Natural killer cell treated with Interleukin-12 subunit alpha and Interleukin-12 subunit beta and Interleukin-15 and Interleukin-18, amount 100 ng/mL, for 72 hours (primary cell): ENCODE measurements at places on chromosomes 6 and 20.

DNA sequence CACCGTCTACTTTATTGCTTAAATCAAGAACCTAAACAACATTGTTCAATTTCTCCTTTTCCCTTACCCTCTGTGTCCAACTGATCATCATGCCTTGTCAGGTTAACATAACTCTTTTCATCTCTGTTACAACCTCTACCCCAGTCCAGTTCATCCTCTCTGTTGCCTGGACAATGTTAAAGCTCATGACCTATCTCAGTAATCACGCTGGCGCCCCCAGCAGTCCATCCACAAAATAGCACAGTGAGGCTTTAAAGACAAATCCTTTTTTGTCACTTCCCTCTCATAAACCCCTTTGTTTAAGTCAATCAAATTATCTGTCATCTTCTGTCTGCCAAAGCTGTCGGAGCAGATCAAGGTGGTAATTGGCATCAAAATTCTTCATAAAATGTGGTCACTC, 140.1 kb downstream of the QKI start:
- DNase-seq, result no peak

DNA sequence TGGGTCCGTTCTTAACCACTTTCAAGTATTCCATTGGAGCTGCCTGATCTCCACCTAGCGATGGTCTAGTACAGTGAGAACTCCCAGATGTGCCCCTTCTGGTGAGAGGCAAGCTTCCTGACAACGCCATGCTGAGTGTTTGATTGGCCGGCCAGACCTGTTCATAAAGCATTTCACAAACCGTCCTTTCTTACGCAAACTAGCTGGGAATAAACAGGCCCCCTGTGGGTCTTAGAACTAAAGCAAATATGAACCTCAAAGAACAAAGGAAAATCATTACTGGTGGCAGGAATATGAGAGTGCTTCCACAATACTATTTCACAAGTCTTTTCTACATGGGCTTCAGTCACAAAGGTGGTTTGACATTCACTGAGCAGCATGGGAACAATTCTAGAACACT, 15.6 kb upstream of the GCNT2 start:
- DNase-seq, result no peak

DNA sequence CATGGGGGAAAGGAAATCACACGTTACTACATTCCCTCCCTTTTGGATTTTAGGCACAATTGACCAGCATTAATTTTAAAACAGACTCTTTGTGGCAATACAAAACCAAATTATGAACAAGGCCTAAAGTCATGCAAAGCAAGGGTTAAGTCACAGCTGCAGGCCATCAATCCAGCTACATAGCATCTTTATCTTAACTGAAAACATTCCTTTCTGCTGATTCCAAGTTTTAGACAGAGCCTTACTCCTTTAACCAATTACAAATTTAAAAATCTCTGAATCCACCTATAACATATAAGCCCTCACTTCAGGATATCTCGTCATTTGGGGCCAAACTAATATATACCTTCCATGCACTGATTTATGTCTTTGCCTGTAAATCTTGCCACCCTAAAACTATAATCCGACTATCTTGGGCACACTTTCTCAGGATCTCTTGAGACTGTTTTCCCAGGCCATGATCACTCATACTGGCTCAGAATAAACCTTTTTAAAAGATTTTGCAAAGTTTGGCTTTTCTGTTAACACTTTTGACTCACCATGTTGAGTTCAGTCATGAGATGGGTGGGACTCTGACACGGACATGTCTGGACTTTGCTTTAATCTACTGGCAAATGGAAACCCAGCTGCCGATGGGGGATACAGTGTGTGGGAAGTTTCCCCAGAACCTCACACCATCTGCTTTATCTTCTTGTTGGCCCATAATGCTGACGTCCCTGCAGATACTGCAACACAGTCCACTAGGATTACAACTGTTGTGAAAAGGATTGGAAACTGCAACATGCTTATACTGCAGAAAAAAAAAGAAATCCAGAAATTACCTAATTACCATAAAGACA, 757.0 kb downstream of the PTPRT start:
- no peak for DNase-seq

- DNase-seq, result no peak
These were observed 124.1 kb upstream of the NEDD9 start for GRCh38 chr6:11356404-11357155.

- DNase-seq, result no peak
These were observed 1.5 kb upstream of the MAPK13 start for GRCh38 chr6:36128793-36129192.

DNA sequence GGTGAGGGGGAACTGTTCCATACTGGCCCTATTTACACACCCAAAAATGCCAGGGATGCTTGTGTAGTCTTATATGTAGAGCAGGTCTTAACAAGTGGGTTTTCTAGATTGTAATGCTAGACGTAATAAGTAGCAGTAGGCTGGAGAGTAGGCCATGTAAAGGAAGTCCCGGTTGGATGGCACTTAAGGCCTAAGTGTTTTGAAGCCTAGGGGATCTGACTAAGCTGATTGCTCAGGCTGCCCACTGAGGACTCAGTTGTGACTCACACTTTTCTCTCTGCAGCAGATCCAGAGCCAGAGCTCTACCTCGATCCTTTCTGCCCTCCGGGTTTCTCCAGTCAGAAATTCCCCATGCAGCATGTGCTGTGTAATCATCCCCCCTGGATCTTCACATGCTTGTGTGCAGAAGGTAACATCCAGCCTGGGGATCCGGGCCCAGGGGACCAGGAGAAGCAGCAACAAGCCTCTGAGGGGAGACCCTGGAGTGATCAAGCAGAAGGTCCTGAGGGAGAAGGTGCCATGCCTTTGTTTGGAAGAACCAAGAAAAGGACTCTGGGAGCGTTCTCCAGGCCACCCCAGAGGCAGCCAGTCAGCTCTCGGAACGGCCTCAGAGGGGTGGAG, 26.6 kb downstream of the ZNF133 start:
- no peak for DNase-seq

DNA sequence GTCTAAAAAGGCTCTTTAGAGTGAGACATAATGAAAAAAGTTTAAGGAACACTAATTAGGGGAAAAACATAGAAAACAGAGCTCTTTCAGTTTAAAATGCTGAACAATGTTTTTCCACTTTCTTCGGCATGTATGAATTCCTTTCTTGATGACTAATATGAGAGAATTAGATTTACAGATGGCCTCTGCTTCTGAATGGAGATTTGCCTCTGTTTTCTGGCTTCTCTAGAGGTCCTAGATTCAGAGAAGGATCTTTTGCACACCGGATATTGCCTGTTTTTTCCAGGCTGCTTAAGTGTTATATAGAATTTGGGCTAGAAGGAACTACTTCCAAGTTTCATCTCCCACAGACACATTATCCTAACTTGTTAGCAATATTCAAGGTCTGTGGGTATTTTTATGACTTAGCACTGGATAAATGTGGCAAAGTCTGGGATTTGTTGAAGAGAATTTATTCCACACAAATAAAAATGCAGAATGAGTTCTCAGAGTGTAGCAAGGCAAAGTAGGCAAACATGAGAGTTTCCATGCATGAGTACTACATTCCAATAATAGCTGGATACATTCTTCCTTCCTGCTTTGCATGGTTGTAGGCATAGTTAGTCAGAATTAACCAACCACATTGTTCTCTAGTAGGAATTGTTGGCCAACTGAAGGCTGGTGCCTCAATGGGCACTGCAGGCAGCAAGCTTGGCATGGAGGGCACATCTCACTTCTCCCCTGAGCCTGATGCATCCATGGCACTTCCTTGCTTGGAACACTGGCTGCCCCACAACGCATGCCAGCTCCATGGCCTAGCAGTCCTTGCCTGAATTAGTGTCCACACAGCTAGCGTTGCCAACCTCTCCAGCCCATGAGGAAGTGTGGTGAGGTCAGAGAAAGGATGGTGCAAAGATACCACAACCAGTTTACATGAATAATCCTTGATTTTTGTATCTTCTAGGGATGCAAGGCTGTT, 224.2 kb downstream of the CLIC5 start:
- no peak for DNase-seq

DNA sequence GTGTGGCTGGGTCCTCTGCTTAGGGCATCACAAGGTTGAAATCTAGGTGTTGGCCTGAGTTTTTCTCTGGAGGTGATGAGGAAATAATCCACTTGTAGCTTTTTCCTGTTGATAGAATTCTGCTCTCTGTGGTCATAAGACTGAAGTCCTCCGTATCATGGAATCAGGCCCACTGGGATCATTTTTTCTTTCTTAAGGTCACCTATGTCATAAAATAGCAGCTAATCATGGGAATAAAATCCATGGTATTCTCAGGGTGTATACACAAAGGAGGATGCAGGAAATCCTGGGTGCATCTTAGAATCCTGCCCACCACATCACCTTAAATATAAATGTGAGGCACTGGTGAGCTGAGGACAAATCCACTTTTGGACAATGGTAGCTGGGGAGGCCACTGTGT, 72.7 kb downstream of the PRDM1 start:
- no peak for DNase-seq

GRCh38 chr6:109473120-109473519, 9.9 kb downstream of the ZBTB24 start:
- no peak for DNase-seq

- no peak for DNase-seq
These were observed 268.1 kb downstream of the UST start for GRCh38 chr6:149014631-149015534.

DNA sequence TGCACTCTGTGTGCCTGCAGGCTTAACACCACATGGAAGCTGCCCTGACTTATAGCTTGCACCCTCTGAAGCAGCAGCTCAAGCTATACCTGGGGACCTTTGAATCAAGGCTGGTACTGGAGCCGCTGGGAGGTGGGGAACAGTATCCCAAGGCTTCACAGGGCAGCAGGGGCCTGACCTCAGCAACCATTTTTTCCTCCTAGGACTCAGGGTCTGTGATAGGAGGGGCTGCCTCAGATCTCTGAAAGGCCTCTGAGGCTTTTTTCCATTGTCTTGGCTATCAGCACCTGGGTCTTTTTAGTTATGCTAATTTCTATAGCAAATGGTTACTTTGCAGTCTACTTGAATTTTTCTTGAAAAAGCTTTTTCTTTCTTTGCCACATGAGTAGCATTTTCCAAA, 80.2 kb upstream of the OPRM1 start:
- DNase-seq, result no peak

GRCh38 chr20:46895906-46896242, 1.2 kb downstream of the EYA2 start:
- DNase-seq, result no peak

GRCh38 chr20:9068233-9068801, 570 bp upstream of the PLCB4 start:
- no peak for DNase-seq

DNA sequence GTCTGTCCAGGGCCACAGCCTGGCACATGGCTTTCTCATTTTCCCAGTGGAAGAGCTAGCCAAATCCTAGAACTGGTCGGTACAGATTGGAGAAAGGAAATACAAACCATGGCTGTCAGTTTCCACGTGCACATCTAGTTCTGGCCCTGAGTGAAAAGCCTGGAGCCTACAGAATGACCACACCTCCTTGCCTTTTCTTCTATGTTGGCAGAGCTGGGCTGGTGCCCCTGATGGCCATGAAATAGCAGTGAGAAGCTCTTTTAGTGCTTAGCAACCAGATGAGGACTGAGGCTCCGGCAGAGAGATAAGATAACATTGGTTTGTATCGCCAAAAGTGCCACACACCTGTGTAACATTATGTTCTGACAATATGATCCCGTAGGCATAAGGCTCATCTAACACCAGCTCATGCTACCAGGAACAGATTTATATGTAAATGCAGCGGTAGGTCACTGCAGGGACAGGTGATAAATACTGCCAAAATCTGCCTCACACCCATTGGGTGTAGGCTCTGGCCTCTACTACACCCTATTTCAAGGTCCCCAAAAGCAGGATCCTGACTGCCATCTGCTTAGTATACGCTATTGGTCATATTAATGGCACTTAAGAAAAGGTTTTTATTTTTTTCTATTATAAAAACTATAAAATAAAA, 39.9 kb upstream of the TBC1D7 start:
- no peak for DNase-seq

DNA sequence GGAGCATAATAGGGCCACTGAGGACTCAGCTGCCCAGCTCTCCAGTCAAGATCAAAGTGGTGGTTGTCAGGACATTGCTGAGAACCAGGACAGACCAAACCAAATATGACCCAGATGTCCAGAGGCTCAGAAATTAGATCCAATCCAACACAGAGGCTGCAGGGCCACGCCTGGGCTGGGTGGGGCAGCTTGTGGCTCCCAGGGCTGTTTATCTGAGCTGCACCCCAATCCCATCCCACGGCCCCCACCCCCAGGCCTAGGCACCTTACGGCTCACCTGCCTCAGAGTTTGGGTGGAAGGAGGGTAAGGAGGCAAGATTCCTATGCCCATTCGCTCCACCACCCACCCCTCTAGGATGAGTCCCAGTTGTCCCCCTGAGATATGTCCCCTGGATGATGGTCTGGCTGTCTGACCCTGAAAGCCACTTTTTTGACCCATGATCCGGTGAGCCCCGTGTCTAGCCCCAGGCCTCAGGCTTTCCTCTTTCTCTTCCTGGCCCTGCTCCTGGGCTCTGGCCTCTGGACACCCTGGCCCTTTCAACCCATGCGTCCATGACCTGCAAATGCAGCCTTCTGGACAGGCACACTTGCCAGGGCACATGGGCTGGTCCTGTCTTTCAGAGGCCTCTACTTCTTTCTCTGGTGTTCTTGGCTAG, 40.0 kb downstream of the CPXM1 start:
- DNase-seq, result no peak

GRCh38 chr20:23037017-23037481, 1.9 kb downstream of the SSTR4 start:
- no peak for DNase-seq

- no peak for DNase-seq
These were observed 39.3 kb downstream of the DTNBP1 start for GRCh38 chr6:15623276-15624116.

- DNase-seq, result no peak
These were observed 2.4 kb downstream of the C6orf132 start for GRCh38 chr6:42140032-42140431.

GRCh38 chr20:34461779-34462087, 54.5 kb upstream of the DYNLRB1 start:
- DNase-seq, result no peak

GRCh38 chr6:44269178-44269920, 901 bp upstream of the TMEM151B start:
- DNase-seq, result no peak

DNA sequence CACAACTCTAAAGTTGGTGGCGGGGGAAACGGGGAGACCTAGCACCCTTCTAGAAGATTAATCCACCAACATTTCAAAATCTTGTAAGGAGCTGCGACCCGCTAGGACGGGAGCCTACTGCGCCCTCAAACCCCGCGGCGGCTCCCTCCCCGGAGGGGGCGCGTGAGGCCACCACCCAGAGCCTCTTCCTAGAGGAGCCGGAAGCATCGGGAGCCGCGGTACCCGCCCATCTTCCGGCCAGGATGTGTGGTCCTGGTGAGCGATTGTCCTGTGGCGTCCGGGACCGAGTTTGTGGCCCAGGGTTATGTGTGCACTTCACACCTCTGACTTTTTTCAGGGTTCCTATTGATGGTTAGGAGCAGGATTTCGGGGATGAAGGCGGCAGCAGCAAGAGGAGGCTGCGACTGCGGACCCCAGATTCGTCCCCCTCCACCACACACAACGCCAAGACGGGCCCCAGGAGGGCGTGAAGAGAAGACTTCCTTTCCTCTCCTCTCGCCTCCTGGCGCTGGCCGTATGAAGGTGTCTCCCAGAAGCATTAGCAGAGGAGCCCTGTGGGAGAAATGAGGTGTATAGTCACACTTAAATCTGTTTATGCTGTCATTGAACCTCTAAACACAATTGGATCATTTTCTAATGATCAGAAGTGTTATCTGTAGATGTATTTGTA, 10.7 kb downstream of the ZNF165 start:
- DNase-seq, result no peak

GRCh38 chr6:25295651-25296050, 16.5 kb downstream of the CARMIL1 start:
- no peak for DNase-seq
